Astrocyte (in vitro differentiated cells and primary cell): ENCODE measurements at places on chromosomes 16 and 17.

DNA sequence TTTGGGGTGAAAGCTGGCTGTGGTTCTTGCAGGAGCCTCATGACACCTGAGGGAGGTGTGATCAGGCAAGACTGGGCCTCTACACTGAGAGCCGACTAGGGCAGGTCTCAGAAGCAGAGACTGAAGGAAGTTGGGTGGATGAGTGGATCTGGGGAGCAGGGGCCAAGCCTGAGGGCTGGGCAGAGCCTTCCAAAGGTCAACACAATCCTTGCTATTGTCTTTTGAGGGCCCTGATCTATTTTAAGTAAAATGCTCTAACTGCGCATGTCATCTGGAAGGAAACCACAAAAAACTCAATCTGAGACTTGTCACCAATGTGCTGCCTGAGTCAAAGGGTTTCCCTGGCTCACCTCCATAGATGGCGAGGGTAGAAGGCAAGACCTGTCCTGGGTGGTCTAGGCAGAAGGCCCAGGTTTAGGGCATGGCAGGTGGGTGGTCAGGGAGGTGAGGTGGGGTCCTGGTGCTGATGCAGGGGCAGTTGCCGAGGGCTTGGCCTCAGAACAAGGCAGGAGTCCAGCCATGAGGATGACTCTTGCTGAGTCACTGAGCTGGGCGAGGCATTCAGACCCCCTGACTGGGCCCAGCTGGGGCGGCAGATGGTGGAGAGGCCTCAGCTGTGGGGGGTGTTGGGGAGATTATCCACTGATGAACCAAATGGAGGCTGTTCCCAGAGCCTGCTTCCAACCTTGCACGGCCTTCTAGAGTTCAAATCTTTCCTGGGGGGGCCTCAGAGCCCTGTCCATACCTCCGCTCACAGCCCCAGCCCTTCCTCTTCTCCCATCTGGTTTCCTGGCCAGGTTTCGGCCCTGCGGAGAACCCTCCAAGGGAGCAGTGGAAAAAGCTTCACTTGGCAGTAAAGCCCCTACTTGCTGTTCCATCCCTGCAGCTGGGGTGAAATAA is 5.1 kb downstream of the MVP start:
- no peaks in the 10 kb centered on the region for H3K36me3 ChIP-seq
- peak; percentile 87 for DNase-seq
- H3K4me3 ChIP-seq = peak overlapping the region; percentile 37
- peaks cover 52% of the 10 kb centered on the region for H3K4me1 ChIP-seq
- no peaks in the 10 kb centered on the region for H3K27me3 ChIP-seq

DNA sequence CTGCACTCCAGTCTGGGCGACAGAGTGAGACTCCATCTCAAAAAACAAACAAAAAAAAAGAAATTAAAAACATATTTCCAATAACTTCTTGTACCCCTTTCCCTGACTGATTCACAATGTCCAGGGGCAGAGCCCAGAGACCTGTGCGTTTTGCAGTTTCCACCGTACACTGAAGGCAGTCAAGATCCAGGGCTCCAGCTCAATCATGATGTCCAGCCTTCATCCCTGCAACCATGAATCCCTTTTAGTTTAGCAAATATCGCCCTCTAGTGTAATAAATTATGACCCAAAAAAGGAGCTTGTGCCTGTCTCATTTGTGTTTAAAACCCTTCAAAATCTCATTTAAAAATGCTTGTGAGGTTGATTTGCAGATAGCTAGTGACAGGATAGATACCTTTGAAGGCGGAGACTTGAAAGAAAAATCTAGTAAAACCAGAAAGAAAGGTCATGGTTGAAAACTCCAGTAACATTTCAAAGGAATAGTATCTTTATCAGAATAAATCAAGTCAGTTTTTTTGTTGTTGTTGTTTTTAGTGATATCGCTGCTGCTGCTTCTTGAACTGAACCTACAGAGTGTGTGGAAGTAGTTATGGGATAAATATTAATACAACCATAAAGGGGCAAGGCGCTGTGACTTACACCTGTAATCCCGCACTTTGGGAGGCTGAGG is 3.7 kb upstream of the ERN1 start:
- H3K4me1 ChIP-seq = peaks cover 12% of the 10 kb centered on the region
- H3K4me3 ChIP-seq = no peak overlapping the region
- no peak for DNase-seq
- no peak overlapping the region for H3K27ac ChIP-seq
- no peaks in the 10 kb centered on the region for H3K27me3 ChIP-seq

GRCh38 chr17:13027246-13027645 is 9.4 kb upstream of the ELAC2 start:
- no peaks in the 10 kb centered on the region for H3K4me1 ChIP-seq
- H3K36me3 ChIP-seq = no peaks in the 10 kb centered on the region
- H3K27ac ChIP-seq = no peak overlapping the region
- peaks cover 2% of the 10 kb centered on the region for H3K27me3 ChIP-seq

- no peak overlapping the region for H3K4me3 ChIP-seq
- H3K36me3 ChIP-seq = no peaks in the 10 kb centered on the region
- DNase-seq = no peak
- no peaks in the 10 kb centered on the region for H3K4me1 ChIP-seq
- no peaks in the 10 kb centered on the region for H3K27me3 ChIP-seq
Observed at GRCh38 chr17:32323811-32324491, 18.0 kb downstream of the C17orf75 start.

GRCh38 chr17:57363998-57364643 is 107.8 kb downstream of the MSI2 start:
- peaks cover 9% of the 10 kb centered on the region for H3K4me1 ChIP-seq
- DNase-seq = no peak
- no peaks in the 10 kb centered on the region for H3K36me3 ChIP-seq
- H3K4me3 ChIP-seq = no peak overlapping the region

DNA sequence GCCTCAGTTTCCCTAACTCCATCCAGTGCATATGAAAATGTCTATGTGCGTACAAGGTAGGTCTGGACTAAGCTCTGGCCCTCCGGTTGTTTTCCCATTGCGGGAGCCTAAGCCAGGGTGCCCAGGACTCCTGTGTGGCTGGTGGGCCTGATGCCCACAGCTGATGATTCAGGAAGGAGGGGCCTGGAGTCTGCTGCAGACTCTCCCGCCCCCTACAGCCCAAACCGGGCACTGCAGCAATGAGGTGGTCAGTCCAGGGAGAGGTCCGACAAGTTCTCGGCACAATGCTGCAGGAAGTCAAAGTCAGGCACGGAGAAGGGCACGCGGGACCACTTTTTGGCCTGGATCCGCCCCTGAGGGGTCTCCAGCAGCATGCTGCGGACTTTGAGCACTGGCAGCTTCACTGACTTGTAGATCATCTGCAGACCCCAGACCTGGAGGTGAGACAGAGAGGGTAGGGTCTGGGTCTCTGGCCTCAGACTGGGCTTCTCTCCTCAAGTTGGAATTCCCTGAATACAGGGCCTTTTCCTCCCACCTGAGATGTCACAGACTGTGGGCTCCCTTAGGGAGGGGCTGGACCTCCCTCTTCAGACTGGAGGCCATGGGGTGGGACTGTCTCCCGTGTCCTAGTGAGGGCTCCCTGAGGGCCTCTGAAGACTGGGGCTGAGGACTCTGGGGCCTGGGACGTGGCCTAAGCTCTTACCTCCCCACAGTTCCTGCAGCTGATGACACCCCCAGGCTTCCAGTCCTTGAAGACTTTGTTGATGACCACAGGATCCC is 3.4 kb upstream of the ZNF385C start:
- DNase-seq = peak; percentile 22
- no peaks in the 10 kb centered on the region for H3K4me1 ChIP-seq
- no peak overlapping the region for H3K27ac ChIP-seq
- no peaks in the 10 kb centered on the region for H3K36me3 ChIP-seq
- H3K4me3 ChIP-seq = no peak overlapping the region
- H3K27me3 ChIP-seq = peaks cover 18% of the 10 kb centered on the region

GRCh38 chr16:84833144-84833500 is 13.3 kb downstream of the CRISPLD2 start:
- peak overlapping the region; percentile 83 for H3K27ac ChIP-seq
- no peak overlapping the region for H3K4me3 ChIP-seq
- H3K27me3 ChIP-seq = no peaks in the 10 kb centered on the region
- no peaks in the 10 kb centered on the region for H3K36me3 ChIP-seq
- peaks cover 57% of the 10 kb centered on the region for H3K4me1 ChIP-seq

DNA sequence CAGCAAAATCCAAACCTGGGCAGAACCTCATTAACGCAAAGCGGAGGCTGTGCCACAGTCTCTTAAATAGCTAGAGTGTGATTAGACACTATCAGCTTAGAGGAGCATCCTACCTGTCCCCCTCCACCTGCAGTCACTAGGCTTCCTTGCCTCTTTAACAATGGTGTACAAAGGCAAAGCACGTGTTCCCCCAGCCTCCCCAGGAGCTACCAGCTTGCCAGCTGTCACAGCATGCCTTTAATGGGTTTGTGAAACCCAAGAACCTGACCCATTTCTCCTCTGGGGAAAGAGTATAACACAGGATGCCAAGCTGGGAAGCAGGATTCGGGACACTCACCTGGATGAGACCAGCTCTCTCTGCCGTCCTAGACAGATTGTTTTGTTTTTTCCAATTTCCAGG is 37.2 kb upstream of the TBX2 start:
- no peak for DNase-seq
- H3K36me3 ChIP-seq = no peaks in the 10 kb centered on the region
- H3K4me3 ChIP-seq = no peak overlapping the region

GRCh38 chr16:11391576-11391975 is 46.3 kb downstream of the RMI2 start:
- H3K27me3 ChIP-seq = peaks cover 3% of the 10 kb centered on the region
- H3K4me3 ChIP-seq = no peak overlapping the region
- no peaks in the 10 kb centered on the region for H3K4me1 ChIP-seq

- peaks cover 32% of the 10 kb centered on the region for H3K4me1 ChIP-seq
- no peak for DNase-seq
- no peaks in the 10 kb centered on the region for H3K36me3 ChIP-seq
- peak overlapping the region; percentile 91 for H3K27ac ChIP-seq
- no peak overlapping the region for H3K4me3 ChIP-seq
- no peaks in the 10 kb centered on the region for H3K27me3 ChIP-seq
Observed at GRCh38 chr16:27771201-27771910, 221.4 kb downstream of the KATNIP start.

DNA sequence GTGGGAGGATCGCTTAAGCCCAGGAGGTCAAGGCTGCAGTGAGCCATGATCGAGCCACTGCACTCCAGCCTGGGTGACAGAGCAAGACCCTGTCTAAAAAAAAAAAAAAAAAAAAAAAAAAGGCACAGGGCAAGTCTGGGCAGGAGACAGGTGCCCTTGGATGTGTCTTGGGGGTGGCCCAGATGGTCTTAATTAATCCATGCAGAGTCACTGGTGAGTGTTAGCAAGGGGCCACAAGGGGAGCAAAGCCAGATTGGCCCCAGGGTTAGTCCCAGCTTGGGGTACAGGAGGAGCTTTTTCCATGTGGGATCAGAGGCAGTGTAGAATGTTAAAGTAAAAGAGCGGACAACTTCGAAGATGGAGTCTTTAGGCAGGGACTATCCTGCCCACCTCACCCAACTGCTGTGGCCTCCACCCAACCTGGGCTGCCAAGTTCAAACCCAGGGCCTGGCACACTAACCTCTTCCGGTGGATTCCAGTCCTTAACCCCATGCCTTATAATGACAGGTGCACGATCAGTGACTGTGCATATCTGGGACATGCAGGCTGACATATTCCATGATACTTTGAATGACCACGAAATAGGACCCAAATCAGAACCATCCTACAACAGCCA is 32.2 kb upstream of the MFSD6L start:
- no peaks in the 10 kb centered on the region for H3K4me1 ChIP-seq
- no peaks in the 10 kb centered on the region for H3K36me3 ChIP-seq
- no peak for DNase-seq

DNA sequence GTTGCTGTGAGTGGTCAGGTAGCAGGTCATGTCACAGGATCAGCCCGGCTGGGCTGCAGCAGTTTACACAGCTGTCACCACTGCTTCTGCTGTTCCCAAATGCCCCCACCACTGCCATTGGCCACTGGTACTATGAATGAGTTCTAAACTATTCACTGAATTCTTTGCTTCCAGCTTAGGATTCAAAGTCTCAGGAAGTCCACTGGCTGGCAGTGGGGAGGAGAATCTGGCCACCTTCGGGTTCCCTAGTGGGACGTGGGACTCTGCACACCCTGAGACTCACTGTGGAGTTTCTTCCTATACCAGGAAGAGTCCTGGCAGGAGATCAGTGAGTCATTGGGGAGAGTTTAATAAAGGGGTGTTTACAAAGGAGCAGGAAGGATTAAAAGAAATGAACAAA is 6.9 kb downstream of the MT1X start:
- no peak overlapping the region for H3K27ac ChIP-seq
- no peak for DNase-seq
- no peaks in the 10 kb centered on the region for H3K4me1 ChIP-seq
- H3K4me3 ChIP-seq = no peak overlapping the region
- no peaks in the 10 kb centered on the region for H3K27me3 ChIP-seq

DNA sequence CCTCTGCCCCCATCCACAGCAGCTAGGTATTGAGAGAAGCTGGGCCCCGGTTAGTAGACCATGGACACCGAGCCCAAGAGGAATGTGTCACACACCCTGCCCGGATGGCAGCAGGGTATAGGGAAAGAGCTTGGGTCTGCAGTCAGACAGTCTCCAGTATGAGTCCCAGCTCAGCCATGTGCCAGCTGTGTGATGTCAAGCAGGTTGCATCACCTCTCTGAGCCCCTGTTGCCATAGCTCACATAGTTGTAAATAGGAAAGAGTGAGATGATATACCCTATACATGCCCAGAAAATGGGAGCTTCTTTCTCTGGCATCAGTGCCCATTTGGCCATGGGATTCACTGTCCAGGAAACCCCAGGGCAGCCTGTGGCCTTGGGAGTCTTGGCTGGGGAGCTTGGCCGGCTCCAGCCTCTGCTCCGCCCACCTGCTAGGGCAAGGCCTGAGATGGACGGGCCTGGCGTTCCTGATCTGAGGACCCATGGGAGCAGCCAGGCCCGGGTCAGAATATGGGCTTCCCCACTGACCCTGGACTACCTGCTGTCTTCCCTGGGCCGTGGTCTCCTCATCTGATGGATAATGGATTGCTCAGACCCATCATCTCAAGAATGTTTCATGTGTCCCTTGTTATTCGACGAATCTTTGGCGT is 13.2 kb downstream of the CD300LG start:
- H3K4me1 ChIP-seq = no peaks in the 10 kb centered on the region
- no peak for DNase-seq

- no peaks in the 10 kb centered on the region for H3K36me3 ChIP-seq
- H3K4me3 ChIP-seq = no peak overlapping the region
- no peak overlapping the region for H3K27ac ChIP-seq
- H3K27me3 ChIP-seq = no peaks in the 10 kb centered on the region
- peaks cover 23% of the 10 kb centered on the region for H3K4me1 ChIP-seq
Observed at GRCh38 chr17:57422574-57423164, 166.3 kb downstream of the MSI2 start.

DNA sequence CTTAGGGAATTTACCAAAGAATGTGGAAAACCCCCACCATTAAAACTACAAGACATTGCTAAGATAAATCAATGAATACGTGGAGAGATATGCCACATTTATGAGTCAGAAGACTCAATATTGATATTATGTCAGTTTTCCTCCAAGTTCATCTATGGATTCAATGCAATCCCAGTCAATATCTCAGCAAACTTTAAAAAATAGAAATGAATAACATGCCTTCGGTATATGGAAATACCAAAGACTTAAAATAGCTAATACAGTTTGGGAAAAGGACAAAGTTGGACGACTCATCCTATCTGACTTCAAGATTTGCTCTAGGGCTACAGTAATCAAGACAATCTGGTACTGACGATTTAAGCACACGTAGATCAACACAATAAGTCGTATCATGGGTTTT is 31.2 kb downstream of the PIK3R5 start:
- no peak overlapping the region for H3K27ac ChIP-seq
- no peak overlapping the region for H3K4me3 ChIP-seq
- no peaks in the 10 kb centered on the region for H3K4me1 ChIP-seq
- peaks cover 3% of the 10 kb centered on the region for H3K27me3 ChIP-seq
- no peaks in the 10 kb centered on the region for H3K36me3 ChIP-seq

- H3K27me3 ChIP-seq = no peaks in the 10 kb centered on the region
- no peaks in the 10 kb centered on the region for H3K36me3 ChIP-seq
- DNase-seq = peak; percentile 93
- peaks cover 28% of the 10 kb centered on the region for H3K4me1 ChIP-seq
- H3K4me3 ChIP-seq = no peak overlapping the region
Observed at GRCh38 chr16:81632392-81633146, 146.5 kb upstream of the PLCG2 start.
